PC-3 (cell line): ENCODE measurements at places on chromosomes 6 and 20. TPM values are rescaled to one million over a fixed set of nuclear protein-coding genes. Genes with fewer than 3 reads are reported as not detected.

Gene SLC35D3
- total RNA-seq = not detected in 2 replicates

Gene TP53INP2
- 2.1 and 3.3 TPM in 2 replicates for total RNA-seq

Gene CAP2
- 8.2 and 11.6 TPM in 2 replicates for total RNA-seq

Gene MOG
- total RNA-seq = not detected in 2 replicates

Gene SLC13A3
- not detected in 2 replicates for total RNA-seq

GRCh38 chr6:62174548-62174947 lies 111.5 kb downstream of the KHDRBS2 start:
- DNase-seq = no peak

DNA sequence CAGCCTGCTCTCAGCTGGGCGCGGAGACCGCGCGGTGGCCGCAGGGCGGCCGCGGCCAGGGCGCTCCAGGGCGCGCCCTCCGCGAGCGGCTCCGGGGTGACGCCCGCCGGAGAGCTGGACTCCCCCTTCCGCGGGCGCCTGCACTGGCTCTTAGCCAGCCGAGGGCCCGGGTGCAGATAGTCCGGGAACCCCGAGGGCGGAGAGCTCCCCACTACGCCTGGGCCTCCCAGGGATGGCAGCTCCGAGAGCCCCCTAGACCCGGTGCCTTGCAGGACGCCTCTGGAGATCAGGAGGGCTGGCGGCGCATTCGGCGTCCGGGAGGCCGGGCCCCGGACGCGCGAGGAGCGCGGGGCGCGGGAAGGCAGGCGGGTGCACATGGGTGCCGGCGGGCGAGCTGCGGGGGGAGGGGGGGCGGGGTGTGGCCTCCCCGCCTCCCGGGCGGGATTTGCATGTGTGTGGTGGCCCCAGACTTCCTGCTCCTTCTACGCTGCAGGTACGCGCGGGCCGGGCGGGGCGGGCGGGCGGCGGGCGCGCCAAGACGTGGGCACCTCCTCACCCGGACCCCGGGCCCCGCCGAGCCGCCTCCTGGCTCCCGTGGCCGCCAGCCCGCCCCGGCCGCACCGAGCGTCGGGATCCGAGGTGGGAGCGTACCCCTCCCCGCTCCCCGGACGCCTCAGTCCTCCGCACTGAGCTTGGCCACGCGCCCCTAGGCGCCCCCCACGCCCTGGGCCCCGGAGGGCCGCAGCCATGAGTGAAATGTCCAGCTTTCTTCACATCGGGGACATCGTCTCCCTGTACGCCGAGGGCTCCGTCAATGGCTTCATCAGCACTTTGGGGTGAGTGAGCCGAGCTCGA lies at the start of gene ITPR3:
ITPR3 (plus strand) TSS at position 467 of the 855 bp plus-strand sequence; CDS start at position 748, 281 bp downstream.
- DNase-seq = peak; percentile 80

DNA sequence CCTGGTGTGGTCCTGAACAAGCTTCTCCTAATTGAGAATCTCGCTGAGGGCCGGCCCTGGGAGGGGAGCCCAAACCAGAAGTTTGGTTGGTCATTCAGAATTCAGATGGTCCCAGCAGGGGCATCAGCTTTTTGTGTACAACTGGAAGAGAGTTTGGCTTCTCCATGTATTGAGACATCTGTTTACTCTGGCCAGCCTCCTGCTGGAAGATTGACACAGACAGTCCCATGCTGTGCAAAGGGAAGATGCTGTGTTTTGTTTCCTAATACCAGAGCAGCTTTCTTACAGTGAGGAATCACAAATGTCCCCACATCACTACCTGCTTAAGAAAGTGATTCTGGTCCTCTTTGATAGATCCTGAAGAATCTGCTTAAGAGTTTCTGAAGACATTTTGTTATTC lies 97.8 kb downstream of the PLEKHG1 start:
- DNase-seq = no peak

DNA sequence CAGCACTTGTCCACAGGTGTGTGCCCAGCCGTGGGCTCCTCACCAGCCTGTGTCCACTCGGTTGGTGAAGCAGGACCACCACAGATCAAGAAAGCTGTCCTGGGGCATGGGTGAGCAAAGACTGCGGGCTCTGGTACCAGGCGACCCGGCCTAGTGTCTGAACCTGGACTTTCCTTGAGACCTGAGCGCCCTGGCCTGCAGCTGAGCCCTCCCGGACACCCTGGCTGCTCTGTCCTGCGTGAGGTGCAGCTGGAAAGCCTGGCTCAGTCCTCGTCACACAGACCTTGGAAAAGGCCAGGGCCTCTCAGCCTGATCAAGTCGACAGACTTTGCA lies 201.2 kb upstream of the THBS2 start:
- DNase-seq = no peak
